ENCODE measurements at places on chromosomes 5 and 9.

- DNase-seq: peak; percentile 26
Measured at GRCh38 chr5:40386289-40386688, 293.4 kb upstream of the PTGER4 start.

GRCh38 chr5:14663734-14664269 is 716 bp upstream of the OTULIN start:
- DNase-seq: no peak

- DNase-seq: no peak
Measured at GRCh38 chr9:12838546-12838945, 63.7 kb downstream of the LURAP1L start.

DNA sequence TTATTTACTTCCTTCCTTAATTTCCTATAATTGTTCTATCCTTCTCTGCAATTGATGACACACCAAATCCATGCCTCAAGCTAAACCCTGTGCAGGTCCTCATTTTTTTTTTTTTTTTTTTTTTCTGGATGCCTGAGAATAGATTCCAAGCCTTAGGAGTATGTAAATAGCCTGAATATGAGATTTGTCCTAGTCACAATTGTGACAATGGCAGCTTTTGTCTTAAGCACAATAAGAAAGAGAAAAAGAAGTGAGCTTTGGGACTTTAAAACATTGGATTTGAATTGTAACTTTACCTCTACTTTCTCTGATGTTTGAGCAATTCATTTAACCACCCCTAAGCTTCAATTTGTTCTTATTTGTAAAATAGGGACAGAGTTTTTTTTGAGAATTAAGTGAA is 280.5 kb downstream of the TUSC1 start:
- no peak for DNase-seq

DNA sequence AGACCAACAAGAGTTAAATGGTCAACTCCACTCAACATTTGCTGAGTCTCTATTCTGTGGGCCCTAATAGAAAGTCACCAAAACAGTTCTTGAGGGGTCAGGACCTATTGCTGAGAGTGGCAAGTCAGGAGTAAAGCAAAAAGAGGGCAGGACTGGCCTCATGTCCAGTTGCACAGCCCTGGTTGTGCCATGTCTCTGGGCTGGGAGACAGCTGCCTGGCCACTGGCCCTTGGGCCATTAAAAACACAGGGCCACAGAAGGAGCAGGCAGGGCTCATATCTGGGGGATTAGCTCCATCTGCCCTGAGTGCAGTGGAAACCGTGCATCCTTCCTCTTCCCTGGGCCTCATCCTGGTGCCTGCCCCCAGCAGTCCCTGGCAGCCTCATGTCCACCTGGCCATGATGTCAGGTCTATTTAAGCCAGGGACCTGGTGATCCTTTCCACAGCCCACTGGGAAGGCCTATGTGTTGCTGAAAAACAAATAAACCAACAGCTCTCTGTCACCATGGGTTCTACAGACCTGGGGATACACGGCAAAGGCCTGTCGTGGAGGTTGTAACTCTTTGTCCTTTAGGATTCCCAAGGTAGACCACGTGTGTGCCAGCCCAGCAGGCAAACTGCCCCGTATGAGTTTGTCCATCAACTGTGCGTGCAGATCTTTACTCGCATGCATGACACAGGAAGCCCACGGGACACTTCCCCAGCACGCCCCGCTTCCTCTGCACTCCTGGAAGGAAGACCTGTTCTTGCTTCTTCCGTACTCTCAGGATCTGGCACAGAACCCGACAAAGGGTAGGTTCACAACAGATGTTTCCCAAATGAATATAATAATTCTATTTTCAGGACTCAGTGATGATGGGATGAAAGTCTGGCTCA is 148.8 kb downstream of the MTX3 start:
- no peak for DNase-seq

- DNase-seq: no peak
Measured at GRCh38 chr5:102855681-102856388, 100.7 kb downstream of the PAM start.

- no peak for DNase-seq
Measured at GRCh38 chr5:136963504-136963903, 535.6 kb downstream of the SPOCK1 start.

- no peak for DNase-seq
Measured at GRCh38 chr5:2507611-2508010, 243.9 kb downstream of the IRX2 start.

DNA sequence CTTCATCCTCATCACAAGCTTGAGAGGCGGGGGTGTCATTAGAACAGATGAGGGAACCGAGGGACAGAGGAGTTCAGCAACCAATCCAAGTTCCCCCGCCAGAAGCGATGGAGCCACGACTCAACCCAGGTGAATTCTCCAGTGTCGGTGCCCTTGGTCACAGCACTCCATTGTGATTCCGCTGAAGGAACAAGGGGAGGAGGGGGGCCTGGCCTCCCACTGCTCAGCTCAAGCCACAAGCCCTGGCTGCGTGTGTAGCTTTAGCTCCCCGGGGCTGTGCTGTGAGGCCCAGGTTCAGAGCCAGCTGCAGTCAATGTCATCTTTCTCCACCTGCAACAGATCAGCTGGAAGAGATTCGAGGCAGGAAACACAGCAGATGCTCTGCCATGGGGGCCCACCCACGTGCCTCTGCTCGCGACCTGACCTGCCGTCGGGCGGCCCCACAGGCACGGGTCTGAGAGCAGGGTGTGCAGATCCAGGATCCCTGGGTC is 72.6 kb downstream of the GTF3C4 start:
- no peak for DNase-seq

DNA sequence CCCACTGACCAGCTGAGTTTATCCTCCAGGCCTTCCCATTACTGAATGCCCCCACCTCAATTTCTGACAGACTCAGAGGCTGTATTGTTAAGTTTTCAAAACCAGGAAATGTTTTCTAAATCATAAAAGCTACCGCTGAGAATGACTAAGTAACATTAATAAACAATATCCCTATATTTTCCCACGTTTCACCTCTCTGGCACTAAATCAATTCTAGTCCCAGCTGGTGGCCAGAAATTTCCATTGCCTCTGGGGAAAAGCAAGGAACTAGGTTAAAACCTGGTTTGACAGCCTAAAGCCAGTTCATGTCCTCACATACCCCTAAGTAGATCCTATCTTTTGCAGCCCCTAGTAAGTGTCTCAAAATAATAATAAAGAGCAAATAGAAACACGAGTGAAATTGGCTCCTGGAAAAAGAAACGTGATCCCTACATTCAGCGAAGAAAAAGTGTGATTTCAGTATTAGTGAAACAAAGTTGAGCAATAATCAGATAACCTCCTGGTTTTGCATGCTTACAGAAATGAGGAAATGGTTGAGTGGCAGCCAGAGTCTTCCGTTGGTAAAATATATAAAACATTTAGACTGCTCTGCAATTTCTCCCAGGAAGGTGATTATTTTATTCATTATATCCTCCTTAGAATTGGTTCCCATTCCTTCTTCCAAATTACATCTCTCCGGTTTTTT is 110.9 kb downstream of the ESM1 start:
- no peak for DNase-seq

- DNase-seq: no peak
Measured at GRCh38 chr9:85528142-85528541, 213.6 kb downstream of the AGTPBP1 start.

- DNase-seq: no peak
Measured at GRCh38 chr5:112614285-112614684, 123.4 kb upstream of the APC start.

DNA sequence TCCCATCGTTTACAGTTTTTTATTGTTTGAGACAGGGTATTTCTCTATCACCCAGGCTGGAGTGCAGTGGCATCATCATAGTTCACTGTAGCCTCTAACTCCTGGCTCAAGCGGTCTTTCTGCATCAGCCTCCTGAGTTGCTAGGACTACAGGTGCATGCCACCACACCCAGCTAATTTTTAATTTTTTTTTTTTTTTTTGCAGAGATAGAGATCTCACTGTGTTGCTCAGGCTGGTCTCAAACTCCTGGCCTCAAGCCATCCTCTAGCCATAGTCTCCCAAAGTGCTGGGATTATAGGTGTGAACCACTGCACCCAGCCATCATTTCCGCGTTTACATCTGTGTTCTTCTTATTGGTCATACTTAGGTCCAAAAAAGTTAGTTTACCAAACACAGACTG is 53.6 kb downstream of the FSD1L start:
- DNase-seq: no peak

GRCh38 chr9:127793093-127793708 is 7.4 kb downstream of the CDK9 start:
- no peak for DNase-seq

DNA sequence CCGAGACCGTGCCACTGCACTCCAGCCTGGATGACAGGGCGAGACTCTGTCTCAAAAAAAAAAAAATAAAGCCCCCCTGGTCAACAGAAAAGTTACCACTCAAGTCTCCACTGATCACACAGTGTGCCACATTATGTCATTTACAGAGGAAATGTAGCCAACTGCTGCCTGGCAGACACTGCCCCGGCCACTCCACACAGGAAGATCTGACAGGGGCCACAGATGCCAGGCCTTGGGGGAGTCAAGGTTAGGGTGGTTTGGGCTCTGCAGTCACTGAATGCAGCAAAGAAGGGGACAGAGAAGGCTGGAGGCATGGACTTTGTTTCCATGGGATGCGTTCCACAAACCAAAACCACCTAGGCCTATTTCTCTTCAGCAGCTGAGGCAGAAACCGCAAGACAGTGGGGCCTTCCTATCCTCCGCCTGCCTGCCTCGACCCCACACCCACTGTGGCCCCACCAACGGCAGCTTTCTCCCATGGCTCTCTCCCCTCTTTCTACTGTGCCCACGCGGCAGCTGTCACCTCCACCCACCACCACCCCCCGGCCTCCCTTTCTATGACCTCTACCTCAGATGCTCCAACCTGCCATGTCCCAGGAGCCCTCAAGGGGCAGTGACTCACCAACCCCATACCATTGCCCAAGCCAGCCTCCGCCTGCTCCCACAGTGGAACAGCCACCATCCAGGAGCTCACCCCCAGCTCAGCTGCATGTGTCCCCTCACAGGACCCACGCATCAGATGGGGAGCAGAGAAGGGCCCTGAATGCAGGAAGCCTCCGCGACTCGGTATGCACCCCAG is 12.4 kb downstream of the IPPK start:
- DNase-seq: no peak

DNA sequence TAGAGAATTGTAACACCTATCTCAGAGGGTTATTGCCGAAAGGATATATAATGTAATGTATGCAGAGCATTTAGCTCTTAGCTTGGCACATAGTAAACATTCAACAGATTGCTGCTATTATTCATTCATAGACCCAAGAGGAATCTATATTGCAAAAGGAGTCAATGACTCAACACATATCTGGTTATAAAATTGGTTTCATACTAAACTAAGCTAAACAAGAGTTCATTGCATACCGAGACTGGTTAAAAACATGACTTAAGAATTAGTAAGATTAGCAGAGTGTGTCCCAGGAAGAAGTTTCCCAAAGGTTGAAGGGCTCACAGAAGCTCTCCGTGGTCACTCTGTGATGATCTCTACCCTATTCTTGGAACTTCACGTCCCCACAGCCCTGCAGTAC is 339.6 kb upstream of the CCNH start:
- peak; percentile 47 for DNase-seq

- DNase-seq: no peak
Measured at GRCh38 chr5:61414806-61415205, 82.7 kb downstream of the ZSWIM6 start.

DNA sequence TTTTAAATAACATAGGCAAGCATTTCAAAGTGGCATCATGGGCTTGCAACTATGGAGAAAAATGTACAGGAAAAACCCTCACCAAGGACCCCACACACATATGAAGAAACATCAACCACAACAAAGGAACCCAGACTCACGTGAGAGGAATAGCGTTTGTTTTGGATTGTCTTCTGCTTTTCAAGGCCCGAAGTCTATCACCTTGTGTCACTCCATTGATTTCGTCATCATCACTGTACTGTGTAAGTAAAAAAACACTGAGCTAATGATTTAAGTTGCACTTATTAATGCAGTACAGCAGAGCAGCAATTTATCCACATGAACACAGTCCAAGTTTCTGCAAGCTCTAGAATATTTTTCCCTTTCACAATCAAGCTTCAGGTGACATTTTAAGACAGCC is 72.4 kb downstream of the HABP4 start:
- no peak for DNase-seq

DNA sequence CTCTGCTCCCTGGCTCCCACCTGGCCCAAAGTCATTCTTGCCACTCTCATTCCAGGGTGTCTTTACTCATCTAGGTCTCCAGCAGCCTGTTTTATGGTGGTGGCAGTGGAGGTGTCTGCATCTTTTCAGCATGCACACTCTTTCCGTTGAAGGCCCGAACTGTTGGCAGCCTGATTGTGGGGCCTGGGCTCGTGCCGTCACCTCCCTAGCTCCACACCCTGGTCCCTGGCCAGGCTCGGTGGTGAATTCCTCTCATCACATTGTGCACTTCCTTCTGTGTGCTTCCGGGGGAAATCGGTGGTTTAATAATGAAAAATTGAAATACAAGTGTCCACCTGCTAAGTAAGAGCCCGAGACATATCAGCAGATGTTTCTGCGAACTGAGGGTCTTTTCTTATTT is 214.3 kb downstream of the TRIO start:
- no peak for DNase-seq

DNA sequence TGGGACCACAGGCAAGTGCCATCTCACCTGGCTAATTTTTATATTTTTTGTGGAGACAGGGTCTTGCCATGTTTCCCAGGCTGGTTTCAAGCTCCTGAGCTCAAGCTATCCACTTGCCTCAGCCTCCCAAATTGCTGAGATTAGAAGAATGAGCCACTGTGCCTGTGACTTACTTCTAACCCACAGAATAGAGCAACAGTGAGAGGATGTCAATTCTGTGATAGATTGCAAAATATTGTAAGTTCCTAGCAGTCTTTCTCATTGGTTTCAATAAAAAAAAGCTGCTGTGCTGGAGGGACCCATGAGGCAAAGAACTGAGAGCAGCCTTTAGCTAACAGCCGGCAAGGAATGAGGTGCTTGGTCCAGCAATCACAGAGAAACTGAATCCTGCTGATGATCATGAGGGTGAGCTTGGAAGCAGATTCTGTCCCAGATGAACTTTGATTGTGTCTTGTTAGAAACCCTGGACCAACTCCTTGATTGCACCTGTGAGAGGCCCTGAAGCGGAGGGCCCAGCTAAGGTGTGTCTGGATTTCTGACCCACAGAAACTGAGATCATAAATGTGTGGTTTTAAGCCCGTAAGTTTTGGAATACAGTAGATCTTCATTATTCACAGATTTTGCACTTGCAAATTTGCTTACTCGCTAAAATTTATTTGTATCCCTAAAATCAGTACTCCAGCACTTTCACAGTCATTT is 149.7 kb downstream of the GCNT1 start:
- no peak for DNase-seq

DNA sequence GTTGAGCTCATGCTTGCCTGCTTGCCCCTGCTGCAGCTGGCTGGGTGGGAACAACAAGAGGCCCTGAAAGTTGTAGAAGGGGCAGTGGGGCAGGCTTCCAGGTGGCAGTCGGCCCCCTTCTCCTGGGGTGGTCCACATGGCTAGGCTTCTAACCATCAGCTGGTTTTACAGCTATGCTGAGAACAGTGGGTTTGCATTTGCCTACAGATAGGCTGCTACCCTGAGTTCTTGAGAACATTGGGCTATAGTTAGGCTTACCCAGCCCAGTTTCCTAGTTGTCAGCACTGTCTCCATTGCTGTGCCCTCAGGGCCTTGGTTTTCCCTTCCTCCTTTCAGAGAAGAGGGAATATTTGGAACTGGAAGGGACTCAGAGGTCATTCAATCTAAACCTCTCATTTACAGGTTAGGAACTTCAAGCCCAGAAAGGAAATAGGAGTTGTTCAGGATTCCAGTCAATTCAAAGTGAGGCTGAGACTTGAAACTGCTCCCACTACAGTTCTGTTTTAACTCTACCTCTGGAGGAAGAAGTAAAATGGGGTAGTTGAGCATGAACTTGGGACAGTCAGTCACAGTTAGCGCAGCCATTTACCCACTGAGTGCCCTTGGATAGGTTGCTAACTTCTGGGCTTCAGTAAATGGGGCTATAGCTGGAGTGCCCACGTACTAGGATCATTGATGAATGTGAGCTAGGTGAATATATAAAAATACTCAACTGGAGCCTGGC is 11.5 kb downstream of the LARP1 start:
- no peak for DNase-seq
